Stimulated activated CD8-positive, alpha-beta memory T cell treated with anti-CD3 and anti-CD28 coated beads, Interleukin-15, amount 100 ng/mL, for 48 hours (primary cell): ENCODE measurements at places on chromosomes 7 and 10.

- DNase-seq, result no peak
Observed at GRCh38 chr7:80815733-80816132, 103.1 kb downstream of the SEMA3C start.

DNA sequence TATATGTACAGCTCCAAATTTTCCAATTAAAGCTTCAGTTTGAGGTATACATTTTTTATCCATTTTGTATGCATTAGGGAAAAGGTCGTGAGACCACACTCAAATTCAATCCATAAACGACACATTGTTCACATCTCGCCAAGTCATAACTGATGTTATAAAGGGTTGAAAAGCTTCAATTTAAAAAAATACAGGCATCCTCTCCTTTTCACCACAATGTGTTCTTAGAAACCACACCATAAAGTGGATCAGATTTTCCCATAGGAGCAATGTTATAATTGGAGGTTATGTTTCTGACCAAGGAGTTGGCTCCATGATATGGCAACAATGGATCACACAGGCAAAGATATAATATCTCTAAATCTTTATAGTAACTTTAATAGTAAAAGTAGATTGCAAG lies 663.6 kb downstream of the PARD3 start:
- no peak for DNase-seq

DNA sequence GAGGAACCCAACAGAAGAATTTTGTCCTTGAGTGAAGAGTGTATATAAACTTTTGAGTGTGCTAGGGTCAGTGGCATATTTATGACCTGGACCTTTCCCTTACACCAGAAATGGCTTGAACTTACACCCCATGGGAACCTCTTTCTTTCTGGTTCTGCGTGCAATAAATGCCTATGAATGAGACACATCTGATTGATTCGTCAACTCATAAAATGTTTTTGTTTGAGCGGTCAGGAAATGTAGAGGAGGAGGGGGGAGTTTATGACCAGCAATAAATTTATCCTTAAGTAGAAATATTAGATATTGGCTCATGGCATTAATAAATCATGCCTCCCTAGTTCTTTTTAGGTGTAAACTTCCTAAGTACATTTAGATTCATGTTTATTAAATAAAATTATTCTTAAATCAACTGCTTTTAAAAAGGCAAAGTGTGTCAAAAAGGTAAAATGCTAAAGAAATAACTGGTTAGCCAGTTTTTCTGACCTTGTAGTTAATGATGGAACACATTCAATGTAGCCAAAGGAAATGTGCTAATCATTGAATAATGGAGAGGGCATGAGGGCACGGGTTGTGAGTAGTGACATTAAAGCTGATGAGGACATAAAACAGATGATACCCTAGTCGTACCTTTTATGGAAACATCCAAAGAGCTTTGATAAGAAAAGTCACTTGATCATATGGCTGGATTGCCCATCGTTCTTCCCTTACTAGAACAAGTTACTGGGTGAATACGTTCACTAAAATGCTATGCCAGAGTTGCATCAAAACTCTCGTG lies 13.6 kb upstream of the NUP42 start:
- no peak for DNase-seq

- DNase-seq, result no peak
Observed at GRCh38 chr7:24463474-24463873, 109.8 kb upstream of the PALS2 start.

DNA sequence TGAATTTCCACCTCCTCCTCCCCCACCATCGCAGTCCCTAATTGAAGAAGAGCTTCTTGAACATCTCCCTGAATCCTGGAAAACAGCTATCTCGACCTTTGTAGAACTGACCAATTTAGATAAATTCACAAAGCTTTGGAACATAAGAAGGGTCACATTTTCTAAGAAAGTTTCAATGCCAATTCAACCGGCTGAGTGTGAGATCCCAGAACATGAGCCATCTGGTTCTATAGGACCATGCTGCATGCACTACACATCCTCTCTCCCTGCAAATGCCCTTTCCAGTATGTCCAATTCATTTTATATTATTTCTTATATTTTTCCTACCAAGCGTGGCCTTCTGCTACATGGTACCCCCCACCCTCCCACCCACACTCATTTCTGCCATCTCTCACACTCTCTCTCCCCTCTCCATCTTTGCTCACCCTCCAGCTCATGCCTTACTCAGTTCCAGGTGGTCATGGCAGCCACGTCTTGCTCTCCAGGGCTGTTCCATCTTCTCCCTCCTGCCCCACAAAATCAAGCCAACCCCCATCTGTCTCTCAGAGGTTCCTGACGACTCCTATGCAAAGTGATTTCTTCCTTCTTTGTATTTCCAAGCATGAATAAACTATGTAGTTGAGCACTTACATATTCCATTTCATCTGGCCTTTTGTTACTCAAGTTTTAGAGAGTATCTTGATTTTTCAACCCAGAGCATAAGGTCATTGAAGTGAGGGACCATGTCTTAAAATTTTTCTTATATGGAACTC lies 19.3 kb downstream of the FRMD4A start:
- no peak for DNase-seq

- no peak for DNase-seq
Observed at GRCh38 chr10:106618646-106619045, 545.9 kb downstream of the SORCS1 start.

- DNase-seq, result no peak
Observed at GRCh38 chr7:108211382-108212201, 81.4 kb upstream of the LAMB4 start.

DNA sequence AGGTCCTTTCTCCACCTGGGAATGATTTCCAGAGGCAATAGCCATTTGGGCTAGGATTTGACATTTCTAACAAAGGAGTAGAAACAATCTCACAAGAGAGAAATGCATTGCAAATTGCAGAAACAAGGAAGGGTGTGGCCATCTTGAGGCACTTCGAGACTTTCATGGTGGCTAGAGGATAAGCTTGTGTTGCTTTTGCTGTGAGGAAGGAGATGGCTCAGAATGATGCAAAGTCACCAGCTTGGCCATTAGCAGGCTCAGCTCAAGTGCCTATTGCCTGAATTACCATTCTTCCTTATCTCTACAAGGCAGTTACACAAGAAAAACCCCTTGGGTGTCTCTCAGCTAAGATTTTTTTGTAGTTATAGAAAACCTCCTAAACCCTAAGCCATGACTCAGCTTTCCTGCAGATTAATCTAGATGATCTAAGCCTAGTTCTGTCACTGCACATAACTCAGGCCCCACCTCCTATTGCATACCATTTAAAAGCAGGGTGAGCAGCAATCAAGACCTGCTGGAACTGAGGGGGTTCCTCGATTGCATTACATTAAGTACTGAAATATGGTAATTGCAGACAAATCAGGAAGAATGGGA lies 683.1 kb downstream of the NRG3 start:
- DNase-seq, result no peak

GRCh38 chr7:120843109-120843508 lies 14.8 kb downstream of the TSPAN12 start:
- no peak for DNase-seq

GRCh38 chr10:118276204-118276603 lies 65.9 kb downstream of the FAM204A start:
- DNase-seq, result no peak

GRCh38 chr7:134422638-134423037 lies 36.3 kb downstream of the AKR1B1 start:
- no peak for DNase-seq
